ENCODE measurements at places on chromosomes 2 and 18.

- DNase-seq = no peak
Observed at GRCh38 chr2:192002418-192002817, 155.5 kb upstream of the CAVIN2 start.

DNA sequence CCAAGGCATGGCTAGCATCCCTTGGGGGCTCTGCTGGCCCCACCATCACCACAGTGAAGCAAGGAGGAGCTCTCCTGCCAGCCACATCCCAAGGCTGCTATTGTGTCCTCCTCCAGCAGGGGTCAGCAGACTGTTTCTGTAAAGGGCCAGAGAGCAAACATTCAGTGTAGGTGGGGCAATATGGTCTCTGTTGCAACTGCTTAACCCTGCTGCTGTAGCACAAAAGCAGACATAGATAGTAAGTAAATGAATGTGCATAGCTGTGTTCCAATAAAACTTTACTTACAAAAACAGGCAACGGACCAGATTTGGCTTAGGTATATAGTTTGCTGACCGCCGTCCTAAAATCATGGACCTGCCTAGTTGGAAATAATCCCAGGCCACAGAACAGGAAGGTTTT lies 36.4 kb upstream of the ZBTB7C start:
- peak; percentile 39 for DNase-seq

GRCh38 chr2:230809677-230810251 lies 55.0 kb upstream of the ITM2C start:
- no peak for DNase-seq

- DNase-seq = no peak
Observed at GRCh38 chr2:86275384-86275799, 62.0 kb downstream of the REEP1 start.

DNA sequence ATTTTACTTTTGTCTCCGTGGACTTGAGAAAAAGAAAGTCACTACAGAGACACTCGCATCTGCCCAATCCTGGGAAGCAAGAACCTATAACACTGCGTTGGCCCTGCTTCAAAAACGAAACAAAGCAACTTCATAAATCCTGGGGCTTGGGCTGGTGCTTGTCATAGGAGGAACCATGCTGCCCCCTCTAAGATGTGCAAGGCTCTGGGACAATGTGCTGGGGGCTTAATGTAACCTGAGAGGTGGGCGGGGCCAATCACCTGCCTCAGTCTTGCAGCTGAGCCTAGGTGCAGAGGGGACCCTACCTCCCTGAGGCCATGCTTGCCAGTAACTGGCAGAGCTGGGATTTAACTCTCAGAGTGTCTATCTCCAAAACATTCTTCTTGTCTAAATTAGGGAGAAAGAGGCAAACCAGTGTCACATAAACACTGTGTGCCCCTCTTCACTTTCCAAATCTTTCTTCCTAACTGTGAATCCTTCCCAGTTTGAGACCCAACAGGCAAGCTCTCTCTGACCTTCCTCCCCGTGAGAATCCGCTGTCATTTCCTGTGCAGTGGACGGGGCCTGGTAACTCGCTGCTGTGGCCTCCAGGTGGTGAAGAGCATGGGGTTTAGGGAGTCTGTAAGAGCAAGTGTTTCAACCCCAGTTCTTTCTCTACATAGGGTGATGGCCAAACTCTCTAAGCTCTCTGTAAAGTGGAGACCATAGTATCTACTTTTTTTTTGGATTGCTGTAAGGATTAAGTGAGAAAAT lies 115.1 kb downstream of the ACKR3 start:
- no peak for DNase-seq

GRCh38 chr2:144515696-144516410 lies 4.1 kb downstream of the ZEB2 start:
- DNase-seq = no peak

- DNase-seq = no peak
Observed at GRCh38 chr2:105580870-105581554, 163.7 kb upstream of the NCK2 start.

DNA sequence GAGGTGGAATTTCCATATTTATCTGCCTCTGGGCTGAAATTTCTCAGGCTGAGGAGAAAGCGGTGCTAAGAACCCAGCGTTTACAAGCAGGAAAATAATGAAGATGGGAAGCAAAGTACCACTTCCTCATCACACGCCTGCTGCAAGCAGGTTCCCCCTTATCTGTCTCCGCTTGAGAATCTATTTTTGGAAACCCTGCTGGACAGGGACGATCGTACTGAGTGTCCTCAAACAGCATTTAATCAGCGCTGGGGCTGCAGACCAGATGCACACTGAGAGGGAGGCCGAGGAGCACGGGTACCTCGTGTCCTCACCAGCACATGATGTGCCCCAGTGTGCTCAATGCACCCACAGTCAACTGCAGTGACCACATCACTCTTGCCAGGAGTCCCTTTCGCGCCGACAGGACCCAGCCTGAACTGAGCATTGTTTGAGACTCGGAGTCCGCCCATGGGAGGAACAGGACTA lies 160.4 kb downstream of the HDAC4 start:
- no peak for DNase-seq

DNA sequence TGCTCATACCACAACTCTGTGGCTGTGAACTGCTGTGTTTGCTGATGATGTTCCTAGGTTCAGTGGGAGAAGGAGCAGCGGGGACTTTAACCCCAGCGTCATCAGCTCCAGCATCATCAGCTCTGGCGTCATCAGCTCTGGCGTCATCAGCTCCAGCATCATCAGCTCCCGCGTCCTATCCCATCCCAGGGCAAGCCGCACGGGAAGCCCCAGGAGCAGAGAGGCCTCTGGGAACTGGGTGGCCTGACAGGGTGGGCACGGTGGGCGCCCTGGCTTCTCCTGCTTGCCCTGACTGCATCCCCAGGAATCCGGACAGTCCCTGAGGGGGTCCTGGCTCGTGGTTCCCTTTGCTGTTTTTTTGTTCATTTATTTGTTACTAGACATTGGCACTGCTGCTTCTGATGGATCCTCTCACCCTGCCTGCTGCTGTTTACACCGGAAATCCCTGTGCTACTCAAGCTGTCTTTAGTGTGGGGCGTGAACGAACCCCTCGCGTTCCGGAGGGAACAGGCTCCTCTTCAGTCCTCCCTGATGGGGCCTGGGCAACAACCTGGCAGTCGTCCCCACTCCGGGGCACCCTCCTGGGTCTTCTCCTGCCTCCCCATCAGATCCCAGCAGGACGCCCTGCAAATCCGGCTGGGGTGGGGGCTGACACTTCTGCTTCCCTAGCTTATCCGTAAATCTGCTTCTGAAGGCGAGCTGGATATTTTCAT lies 67.1 kb upstream of the PXDN start:
- DNase-seq = no peak
